Activated CD4-positive, alpha-beta T cell treated with anti-CD3 and anti-CD28 coated beads, Interleukin-2, amount 50 U/mL, for 16 hours (primary cell): ENCODE measurements at places on chromosomes 4 and X.

DNA sequence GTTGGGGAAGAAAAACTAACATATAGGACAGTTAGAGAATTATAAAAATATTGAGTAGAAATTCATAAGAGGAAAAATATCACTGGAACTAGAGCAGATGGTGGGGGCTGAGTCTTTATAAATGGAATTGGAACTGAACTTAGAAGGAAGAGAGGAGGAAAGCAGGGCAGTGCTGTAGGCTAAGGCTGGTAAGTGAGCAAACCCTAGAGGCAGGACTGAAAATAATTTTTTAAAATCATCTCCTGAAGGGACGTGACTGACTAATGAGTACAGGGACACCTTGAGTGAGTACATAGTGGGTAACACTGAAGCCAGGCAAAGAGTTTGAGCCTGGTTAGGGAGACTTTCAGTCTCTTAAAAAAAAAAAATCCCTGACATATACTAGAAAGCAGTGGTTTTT, 63.3 kb downstream of the GALNT7 start:
- DNase-seq: no peak

- no peak for DNase-seq
Measured at GRCh38 chr4:77126809-77127208, 30.2 kb upstream of the CCNG2 start.

GRCh38 chrX:134935276-134935675, 55.5 kb upstream of the SMIM10 start:
- DNase-seq: no peak

GRCh38 chr4:133377286-133377685, 228.2 kb downstream of the PCDH10 start:
- no peak for DNase-seq

GRCh38 chr4:98574816-98575215, 83.6 kb downstream of the TSPAN5 start:
- no peak for DNase-seq

DNA sequence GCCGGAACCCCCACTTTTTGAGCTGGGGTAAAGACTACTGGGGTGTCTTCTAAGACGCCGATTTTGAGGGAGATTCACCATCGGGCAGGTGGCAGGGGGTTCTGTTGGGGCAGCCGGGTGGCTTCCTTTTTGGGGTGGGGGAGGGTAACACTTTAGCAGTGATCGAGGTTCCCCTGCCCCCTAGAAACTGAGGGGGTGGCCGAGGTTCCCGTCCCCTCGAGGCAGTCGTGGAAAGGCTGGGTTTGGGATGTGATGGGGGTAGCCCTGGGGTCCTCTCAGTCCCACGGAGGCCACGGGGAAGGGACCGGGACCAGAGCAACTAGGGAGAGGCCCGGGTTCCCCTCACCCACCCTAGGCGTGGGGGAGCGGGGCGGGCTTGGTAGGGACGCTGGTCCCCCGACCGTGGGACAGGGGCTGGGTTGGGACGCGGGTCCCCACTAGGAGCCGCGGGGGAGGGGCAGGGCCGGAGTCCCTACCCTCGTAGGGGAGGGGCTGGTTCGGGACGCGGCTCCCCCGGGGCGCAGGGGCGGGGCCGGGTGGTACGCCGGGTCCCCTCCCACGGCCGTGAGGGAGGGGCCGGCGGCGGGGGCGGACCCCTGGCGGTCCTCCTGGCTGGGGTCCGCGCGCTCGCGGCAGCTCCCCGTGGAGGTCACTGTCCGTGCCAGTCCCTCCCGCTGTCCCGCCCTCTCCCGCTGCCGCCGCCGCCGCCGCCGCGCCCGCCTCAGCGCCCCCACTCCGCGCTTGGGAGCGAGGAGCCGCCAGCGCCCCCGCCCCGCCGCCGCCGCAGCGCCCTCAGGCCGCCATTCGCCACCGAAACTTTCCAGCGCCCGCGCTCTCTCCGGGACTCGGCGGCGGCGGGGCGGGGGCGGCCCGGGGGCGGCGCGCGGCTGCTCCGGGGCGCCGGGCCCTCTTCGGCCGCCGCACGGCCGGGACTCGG, at the start of gene TBL1X:
Gene TBL1X (plus strand): TSS at position 624 of the 937 bp plus-strand sequence. CDS start 188,529 bp downstream, outside the sequence.
- peak; percentile 71 for DNase-seq

DNA sequence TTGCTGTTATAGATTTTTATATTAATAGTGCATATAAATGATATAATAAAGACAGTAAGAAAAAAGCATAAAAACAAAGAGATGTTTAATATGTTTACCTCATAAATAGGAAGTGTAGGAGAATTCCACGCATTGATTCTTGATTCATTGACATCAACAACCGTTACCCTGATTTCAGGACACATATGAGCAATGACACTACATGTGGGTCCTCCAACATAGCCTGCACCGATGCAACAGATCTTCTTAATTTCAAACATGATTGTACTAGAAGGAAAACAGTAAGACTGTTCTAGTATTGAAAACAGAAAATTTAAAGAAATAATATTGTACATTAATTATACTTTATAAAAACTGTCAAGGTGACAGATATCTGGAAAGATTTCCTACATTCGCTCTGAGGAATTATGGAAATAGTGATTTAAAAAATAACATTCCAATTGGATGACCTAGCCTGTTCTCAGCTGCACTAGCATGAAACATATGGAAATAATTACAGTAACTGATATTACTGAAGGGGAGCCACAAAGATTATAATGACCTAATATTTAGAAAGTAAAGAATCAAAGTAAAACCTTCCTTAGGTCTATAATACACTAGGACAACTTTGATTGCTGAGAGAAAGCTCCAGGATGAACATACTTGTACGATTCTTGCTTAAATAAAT, 5.9 kb downstream of the UGDH start:
- no peak for DNase-seq

DNA sequence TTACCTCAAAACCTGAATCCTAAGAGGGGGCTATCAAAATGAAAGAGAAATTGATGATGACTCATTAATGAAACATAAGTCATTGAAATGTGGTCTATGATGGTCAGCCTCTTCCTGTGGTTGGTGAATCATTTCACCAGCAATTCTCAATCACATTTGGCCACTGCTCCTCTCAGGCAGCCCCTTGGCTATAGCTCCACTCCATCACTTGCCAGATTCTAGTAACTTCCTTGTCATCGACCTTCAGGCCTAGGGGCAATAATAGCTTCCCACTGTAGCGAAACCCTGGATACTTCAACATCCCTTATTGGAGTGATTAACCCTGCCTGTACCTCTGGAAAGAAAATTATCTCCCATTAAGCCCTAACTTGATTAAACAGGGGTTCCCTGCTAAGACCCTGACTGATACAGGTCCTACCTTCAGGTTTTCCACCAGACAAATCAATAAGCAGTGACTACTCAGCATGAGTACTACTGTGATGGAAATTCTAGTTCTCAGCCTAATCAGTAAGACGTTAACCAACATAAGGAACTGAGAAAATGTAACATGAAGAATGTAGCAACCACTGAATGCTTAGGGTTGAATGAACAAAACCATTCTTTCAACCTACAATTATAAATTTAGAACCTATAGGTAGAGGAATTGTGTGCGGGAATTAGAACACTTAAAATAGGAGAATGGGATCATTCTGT, 30.4 kb downstream of the ADH7 start:
- peak; percentile 77 for DNase-seq

DNA sequence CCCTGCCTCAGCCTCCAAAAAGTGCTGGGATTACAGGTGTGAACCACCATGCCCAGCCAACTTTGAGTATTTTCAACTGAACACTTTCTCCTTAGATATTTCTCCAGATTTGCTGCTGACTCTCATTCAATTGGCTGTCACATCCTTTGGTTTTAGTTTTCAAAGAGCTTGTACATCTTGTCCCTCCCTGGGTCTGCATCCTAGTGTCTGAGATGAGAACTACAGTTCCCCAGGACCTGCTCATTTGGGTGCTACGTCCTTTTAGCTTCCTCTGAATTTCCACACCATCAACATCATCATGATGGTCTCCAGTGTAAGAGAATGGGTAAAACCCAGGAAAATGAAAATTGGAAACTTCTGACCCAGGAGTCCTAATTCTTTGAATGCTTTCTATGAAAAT, 312.9 kb downstream of the NLGN4X start:
- no peak for DNase-seq

DNA sequence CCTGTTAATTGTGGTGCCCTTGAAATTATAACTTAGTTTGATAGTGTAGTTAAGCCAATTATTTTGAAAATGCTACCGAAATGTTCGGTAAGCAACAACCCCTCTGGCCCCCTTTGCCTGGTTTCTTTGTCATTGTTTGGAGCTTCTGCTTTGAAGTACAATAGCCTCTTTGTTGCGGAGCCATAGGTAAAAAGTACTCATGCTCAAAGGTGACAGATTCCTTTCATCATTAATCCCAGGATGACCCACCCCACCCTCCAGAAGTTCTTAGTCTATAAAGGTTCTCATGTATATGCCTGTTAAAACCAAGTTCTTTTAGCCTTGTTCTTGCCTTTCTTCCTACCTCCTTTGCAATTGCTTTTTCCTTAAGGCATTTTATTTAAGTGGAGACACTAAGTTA, 42.4 kb upstream of the SMARCAD1 start:
- DNase-seq: no peak

GRCh38 chr4:176548571-176548970, 228.8 kb downstream of the SPCS3 start:
- DNase-seq: no peak

DNA sequence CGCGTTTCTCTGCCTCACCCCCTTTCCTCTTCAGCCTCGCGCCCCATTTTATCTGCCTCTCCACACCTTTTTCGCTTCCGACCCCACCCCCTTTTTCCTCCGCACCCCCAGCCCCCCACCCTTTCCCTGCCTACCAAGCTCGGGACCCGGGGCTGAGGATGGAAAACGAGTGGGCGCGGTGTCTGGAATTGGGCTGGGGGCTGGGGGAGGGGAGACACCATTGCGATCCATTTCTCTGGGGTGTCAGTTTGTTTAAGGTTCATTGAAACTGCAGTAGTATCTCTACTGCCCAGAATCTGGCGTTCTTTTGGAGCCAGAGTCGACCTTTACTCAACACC, 707 bp downstream of the SLC9A6 start:
- no peak for DNase-seq

- DNase-seq: no peak
Measured at GRCh38 chr4:8730681-8731080, 138.1 kb downstream of the CPZ start.

DNA sequence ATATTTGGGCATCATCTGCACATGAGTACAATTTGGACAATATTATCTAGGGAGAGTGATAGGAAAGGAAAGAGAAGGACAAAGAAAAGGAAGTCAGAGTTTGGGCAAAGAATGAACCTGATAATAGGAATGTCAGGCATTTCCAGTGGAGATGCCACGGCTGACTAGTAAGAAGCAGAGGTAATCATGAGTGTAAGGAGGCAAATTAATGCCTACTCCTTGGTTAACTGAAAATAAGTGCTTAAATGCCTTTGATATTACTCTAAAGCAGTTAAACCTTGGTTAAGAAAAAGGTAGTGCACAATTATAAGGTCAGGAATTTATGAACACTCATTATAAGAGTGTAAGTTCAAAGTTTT, 99.2 kb upstream of the DDIT4L start:
- DNase-seq: no peak

DNA sequence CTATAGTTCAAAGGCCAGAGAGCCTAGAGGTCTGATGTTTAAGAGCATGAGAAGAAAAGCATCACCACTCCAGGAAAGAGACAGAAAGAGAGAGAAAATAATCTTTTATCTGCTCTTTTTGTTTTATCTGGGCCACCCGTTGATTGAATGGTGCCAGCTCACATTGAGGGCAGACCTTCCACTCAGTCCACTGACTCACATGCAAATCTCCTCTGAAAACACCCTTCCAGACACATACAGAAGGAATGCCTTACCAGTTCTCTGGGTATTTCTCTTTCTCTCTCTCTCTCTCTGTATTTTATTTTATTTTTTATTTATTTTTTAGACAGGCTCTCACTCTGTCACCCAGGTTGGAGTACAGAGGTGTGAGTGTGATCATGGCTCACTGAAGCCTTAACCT, 252.5 kb downstream of the DTHD1 start:
- DNase-seq: no peak

- DNase-seq: peak; percentile 47
Measured at GRCh38 chrX:155048977-155049619, 21.8 kb downstream of the CMC4 start.

DNA sequence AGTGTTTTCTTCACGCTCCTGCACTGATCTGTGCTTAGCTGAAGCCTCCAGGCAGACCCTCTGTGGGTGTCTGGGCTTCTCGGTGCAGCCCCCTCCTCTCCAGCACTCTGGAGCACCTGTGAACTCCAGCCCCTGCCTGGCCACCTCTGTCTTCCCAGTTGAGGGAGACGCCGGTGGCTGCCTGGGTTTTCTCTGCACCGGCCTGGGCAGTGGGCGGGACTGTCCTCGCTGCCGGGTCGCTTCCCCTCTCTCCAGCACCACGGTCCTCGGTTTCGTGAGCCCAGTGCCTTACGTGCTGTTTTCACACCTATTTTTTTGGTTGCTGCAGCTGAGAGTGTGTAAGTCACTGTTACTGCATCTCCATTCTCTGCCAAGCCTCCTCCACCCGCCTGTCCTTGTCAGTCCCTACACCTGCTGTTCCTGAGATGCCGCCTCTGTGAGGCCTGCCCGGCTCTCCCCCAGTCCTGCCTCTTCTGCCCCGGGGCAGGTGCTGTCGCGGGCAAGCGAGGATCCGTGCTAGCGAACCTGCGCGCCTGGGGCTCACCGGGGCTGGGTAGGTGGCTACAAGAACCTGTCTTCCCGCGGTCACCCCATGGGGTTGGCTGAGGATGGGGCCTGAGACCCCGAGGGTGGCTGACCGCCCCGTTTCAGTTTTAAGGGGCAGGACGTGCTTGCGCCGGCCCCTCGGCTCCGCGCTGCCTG, 2.4 kb upstream of the FGFRL1 start:
- DNase-seq: no peak

DNA sequence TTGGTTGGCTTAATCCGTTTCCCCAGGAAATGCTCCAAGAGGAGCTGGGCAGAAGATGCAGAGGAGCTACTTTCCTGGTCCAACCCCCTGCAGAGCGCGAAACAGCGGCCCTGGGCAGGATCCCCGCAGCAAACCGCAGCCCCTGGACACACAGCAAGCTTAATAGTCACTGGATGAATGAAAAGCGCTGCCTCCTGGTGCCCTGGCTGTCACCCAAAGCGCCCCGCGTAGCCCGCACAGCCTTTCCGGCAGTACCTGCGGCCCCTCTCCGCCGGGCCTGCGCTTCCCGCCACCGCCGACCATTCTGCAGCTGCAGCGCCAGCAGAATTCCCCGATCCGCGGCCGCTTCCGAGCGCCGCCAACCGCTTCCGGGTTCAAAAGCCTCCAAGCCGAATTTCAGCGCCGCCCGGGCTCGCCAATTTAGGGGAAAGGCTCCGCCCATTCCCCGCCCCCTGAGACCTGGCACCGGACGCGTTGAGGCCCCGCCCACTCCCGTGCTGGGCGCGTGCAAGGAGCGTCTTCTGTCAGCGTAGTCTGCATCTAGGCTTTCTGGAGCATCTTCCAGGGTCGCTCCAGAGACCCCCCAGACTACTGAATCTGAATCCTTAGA, at the start of gene HPF1:
Gene HPF1 (minus strand): TSS at position 370 of the 610 bp plus-strand sequence. CDS start 67 bp downstream, at position 303.
- DNase-seq: peak; percentile 95

- DNase-seq: no peak
Measured at GRCh38 chrX:41121766-41122165, 36.5 kb downstream of the USP9X start.

- DNase-seq: no peak
Measured at GRCh38 chr4:96955226-96955625, 1115.3 kb downstream of the PDHA2 start.
